ENCODE measurements at places on chromosomes 13 and 19.
A peak's percentile ranks its signal among the peaks of the same experiment; 100 is the strongest.

DNA sequence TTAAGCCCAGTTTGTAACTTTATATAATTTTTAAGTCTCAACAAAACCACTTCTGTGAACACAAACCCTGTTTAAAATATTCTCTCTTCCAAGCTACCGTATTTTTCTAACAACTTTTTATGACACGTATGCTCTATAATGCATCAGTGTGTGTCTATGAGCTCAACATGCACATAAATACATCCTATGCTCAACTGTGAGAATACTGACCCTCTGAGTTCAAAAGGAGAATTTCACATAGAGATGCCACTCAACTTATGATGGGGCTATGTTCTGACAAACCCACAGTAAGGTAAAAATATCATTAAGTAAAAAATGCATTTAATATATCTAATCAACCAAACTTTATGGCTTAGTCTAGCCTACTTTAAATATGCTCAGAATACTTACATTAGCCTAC lies 1139.7 kb upstream of the SPRY2 start:
- DNase-seq, result no peak

DNA sequence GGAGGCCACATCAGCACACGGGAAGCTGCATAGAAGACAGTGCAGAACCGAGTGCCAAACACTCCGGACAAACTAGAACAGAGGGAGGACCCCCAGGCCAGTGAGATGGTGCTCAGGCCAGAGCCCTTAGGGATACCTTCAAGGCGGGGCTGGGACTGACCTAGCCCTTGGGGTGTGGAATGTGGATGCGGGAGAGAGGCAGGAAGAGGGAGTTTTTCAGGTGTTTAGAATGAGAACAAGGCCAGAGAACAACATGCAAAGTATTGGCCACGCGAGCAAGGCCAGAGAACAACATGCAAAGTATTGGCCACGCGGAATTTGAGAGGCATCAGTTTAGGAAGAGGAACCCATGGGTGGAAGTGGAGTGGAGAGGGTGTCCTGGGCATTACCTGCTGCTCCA lies 65.1 kb upstream of the ATP12A start:
- DNase-seq, result no peak

- no peak for DNase-seq
These were observed 44.3 kb upstream of the F7 start for GRCh38 chr13:113061271-113061625.

DNA sequence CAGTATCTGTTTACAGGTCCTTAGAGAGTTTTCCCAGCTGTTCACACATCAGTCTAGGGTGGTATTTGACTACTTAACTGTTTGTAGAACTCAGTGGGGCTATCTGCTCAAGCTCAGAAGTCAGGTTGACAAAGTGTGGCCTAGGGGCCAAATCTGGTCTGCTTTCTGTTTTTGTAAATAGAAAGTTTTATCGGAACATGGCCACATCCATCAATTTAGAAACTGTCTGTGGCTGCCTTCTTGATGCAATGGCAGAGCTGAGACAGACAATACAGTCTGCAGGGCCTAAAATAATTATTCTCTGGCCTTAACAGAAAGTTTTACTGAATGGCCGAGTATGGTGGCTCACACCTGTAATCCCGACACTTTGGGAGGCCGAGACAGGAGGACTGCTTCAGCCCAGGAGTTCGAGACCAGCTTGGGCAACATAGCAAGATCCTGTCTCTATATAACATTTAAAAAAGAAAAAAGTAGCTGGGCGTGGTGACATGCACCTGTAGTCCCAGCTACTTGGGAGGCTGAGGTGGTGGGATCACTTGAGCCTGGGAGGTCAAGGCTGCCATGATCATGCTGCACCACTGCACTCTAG lies 2.4 kb downstream of the SMG9 start:
- no peak for DNase-seq

- peak; percentile 90 for DNase-seq
These were observed 708 bp upstream of the ERCC1 start for GRCh38 chr19:45424191-45425058.
